ENCODE measurements at places on chromosomes 4 and X.
A peak's percentile ranks its signal among the peaks of the same experiment; 100 is the strongest.

GRCh38 chrX:56738670-56739069 is 9.6 kb downstream of the NBDY start:
- DNase-seq, result no peak

- no peak for DNase-seq
Measured at GRCh38 chr4:118814058-118814457, 21.9 kb downstream of the SEC24D start.

- DNase-seq, result no peak
Measured at GRCh38 chrX:40267334-40268187, 169.8 kb upstream of the BCOR start.

DNA sequence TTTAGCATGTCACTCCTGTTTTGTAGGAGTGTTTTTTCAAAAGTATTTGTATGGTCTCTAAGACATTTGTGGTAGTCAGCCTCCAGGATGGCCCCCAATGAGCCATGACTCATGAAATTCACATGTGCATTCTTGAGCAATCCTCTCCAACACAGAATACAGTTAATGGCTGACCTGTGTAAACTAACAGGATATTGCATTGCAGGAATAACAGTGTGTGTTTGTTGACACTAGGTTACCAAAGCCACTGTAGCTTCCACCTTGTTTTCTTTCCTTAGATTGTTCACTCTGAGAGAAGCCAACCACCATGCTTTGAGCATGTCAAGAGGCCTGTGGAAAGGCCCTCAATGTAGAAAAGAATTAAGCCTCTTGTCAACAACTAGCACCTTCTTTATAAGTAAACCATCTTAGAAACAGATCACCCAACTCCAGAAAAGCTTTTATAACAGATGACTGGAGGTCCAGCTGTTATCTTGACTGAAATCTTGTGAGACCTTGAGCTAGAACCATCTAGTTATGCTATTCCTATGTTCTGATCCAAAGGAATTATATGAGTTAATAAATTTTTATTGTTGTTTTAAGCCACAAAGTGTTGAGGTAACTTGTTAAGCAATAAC is 28.5 kb downstream of the TBCK start:
- DNase-seq, result no peak

DNA sequence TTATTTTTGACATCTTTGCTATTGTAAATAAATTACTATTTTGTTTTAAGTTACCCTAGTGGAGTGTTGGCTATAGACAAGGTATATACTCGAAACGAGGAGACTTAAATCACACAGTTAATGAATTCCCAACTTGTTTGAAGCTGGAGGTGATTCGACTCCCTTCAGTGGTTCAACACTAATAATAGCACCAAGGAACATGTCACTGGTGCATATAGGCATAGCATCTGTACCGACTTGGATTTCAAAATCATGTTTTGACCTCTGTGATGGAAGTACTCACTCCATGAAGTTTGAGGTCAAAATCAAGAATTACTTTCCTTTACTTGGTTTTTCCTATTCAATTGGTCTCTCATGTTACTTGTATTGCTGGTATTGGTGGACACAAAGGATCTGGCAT is 66.5 kb downstream of the ZFX start:
- no peak for DNase-seq

GRCh38 chr4:67680581-67681222 is 20.3 kb downstream of the UBA6 start:
- no peak for DNase-seq

GRCh38 chr4:76950956-76951671 is 1.6 kb downstream of the SEPTIN11 start:
- peak; percentile 69 for DNase-seq

DNA sequence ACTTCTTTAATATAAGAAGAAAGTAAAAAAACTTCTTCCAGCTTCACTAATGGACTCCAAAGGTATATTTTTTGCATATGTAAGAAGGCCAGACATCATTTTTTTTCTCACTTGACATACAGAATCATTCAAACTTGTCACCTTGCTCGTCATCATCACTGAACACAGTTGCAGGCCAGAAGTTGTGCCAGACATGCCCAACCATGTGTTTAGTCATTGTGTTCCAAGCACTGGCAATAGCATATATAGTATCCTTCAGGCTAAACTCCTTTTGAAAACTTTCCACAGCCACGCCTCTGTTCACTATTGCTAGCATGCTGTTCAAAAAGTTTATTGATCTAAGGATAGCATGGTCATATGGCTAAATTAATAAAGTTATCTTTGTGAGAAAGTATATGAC is 83.3 kb downstream of the CHIC2 start:
- no peak for DNase-seq

DNA sequence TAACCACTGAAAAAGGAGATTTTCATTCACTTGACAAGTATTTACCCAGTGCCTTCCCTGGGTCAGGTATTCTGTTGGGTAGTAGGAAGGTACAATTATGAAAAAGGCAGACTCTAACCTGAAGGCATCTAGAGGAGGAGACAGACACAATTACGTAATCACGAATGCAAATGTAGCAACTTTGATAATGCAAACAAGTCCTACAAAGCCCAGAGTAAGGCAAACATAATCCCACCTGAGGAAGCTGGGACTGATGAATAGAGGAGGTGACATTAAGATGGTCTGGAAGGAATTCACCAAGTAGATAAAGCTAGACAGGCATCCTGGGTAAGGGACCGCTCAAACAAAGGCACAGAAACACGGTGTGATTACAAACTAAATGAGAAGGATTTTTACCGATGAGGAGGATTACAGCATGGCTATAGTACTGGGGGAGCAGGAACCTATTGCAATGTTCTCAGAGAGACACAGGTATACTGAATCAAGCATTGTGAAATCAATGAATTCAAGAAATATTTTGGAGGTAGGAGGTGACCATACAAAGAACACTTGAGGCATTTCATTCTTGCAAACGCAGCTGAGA is 37.1 kb downstream of the TMEM150C start:
- DNase-seq, result no peak

DNA sequence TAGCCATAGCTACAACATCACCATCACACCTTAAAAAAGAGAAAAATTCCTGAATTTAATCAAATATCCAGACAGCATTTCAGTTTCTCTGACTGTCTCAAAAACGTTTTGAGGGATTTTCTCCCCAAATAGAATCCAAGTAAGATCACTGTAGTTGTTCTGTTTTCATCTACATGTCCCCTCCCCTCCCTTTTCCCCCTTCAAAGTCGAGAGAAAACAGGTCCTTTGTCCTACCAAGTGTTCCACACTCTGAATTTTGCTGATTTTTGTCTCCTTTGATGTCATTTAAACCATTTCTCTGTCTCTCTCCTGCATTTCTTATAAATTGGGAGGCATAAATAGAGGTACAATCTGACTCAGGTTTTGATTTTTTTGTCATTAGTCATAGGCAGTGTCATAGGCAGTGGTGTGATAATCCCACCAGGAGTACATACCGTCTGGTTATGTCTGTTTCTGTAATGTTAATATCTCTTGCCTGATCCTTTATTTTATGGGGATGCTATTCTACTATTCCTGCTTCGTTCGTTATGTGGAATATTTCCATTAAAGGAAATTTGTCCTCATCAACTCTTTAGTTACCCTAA is 348.6 kb downstream of the PTTG2 start:
- DNase-seq, result no peak

GRCh38 chr4:171639540-171639939 is 173.7 kb upstream of the GALNTL6 start:
- DNase-seq, result no peak

- no peak for DNase-seq
Measured at GRCh38 chr4:24404281-24404680, 180.1 kb downstream of the DHX15 start.

DNA sequence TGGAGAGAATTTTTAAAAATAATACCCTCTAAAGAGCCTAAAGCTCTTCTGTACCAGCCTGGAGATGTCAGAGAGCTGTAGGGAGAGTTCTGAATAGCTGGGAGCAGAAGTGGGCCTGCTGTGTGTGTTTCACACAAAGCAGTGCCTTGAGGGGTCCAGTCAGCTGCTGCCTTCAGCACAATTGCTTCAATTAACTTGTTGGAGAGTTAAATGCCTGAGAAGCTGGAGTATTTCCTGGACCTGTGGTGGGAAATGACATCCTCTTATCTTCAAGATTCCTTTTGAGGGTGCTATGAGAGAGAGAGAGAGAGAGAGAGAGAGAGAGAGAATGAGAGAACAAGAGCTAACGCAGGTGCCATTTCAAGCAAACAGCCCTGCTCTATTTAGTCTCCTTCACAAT is 96.2 kb upstream of the IL1RAPL2 start:
- DNase-seq, result no peak

GRCh38 chrX:104419211-104419610 is 146.8 kb upstream of the IL1RAPL2 start:
- DNase-seq, result no peak

GRCh38 chr4:163895378-163896005 is 401.0 kb downstream of the TMA16 start:
- no peak for DNase-seq

DNA sequence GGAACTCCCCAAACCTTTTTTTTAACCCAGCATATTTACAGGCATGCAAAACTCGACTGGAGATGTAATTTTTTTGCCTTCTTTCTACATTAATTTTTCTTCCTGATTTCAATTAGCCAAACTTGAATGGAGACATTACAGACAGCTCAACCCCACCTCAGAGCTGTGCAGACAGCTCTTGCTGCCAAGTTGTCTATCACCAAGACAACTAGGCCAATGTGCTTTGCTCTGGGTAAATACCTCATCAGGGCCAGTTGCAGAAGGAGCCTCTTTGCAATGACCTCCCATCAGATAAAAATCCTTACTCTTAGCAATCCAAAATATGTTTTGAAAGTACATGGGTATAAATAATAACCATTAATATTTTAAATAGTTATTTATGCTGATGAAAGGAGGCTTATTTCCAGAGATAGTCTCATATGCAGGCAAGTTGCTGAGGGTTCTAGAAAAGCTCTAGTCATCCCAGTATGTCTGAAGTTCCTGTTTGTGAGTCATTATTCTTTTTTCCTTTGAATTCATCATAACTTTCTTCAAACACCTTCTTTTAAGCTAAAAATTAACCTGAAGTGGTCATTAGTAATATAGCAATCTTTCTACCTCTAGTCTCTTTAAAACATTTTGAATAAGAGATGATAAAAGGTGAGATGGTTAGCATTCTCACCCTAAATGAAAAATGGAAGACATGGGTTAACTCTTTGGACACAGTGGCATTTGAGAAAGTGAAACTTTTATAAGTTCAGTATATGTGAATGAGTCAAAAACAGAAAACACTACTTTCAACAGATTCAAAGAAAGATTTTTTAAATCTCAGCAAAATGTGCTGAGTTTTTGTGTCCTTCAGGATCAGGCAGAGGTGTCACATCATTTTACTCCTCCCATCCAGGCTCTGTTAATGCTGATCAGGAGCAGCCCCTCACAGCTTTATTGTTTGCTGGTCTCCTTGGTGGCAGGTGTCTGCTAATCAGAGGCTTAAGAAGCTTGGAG is 475.5 kb upstream of the FGF16 start:
- no peak for DNase-seq

- no peak for DNase-seq
Measured at GRCh38 chr4:84973856-84974255, 7.4 kb upstream of the WDFY3 start.

GRCh38 chr4:78482281-78482680 is 69.3 kb upstream of the ANXA3 start:
- no peak for DNase-seq

- peak; percentile 3 for DNase-seq
Measured at GRCh38 chrX:150365051-150365989, 2.2 kb downstream of the MAMLD1 start.

GRCh38 chrX:40476958-40477357 is 103.8 kb upstream of the ATP6AP2 start:
- no peak for DNase-seq

DNA sequence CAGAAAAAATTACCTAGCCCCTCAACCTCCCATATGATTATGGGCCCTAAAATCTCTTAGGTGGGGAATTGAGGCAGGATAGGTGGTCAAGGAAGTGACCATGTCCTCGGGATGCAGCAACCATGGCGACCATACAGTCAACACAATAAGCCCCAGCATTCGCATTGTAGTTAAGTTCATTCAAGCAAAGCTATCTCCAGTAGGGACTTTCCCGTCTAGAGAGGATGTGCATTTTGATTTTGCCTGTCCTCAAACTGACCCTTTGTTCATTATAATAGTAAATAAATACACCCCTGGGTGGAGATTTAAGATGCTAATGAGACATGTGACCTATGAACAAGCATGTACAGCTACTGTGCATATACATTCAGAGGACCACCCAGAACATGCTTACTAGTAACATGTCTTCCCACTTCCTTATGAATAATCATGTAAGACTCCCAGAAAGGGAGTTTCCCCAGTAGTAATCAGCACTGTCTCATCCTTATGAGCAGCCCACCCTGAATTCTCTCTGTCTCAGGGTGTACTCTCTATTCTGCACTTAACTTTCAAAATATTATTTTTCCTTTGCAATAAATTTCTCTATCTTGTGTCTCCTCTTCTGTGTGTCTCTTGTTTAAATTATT is 74.3 kb downstream of the NUDT11 start:
- DNase-seq, result no peak

DNA sequence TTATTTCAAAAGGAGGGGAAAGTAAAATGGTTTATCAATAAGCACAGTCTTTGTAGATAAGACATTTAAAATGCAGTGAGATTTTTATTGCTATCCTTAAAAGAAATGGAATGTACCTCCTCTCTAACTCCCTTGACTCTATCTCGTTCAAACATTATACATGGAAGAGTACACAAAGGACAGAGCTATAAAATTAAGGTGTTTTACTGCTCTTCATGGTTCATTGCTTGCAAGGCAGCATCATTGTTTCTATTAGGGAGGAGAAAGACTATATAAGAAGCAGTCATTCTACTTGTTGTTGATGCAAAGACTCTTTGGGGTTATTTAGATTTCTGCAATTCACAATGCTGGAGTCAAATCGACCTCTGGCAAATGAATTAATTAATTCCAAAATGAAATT is 380.2 kb upstream of the NDST3 start:
- DNase-seq, result no peak

DNA sequence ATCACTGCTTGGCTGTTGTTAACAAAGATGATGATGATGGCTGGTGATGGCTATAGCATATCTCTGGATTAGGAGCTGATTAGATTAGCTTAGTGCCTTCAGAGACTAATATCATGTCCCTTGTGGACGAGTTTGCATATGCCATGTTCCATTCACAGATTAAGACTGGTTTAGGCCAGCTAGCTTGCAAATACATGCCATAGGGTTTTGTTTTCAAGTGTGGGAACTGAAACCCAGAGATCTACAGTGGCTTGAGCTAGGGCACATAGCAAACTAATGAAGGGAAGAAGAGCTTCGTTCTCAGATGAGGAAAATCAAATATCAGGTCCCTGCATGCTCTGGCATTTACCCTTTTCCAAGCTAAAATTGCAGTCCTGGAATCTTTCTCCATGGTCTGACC is 492.3 kb downstream of the MAGEE1 start:
- DNase-seq, result no peak

- no peak for DNase-seq
Measured at GRCh38 chrX:46704767-46705386, 54.0 kb downstream of the SLC9A7 start.
